ENCODE measurements at places on chromosomes 11 and 22.
A peak's percentile ranks its signal among the peaks of the same experiment; 100 is the strongest.

DNA sequence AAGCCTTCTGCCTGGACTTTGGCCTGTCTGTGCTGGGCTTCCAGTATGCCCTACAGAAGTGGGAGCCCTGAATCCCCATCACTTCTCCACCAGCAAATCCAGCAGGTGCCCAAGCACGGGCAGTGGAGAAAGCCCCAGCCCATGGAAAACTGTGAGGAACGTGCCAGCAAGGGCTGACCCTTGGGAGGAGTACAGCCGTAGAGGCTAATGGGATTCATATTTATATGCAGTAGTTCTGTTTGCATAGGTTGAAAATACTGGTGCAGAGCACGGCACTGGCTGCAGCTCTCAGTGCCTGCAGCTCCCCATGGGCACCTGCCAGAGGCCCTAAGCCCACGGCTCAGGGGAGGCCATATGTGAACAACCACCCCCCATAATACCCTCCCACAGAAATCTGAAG is 10.1 kb downstream of the NAGA start:
- no peaks in the 10 kb centered on the region for H3K27me3 ChIP-seq
- H3K4me1 ChIP-seq: no peaks in the 10 kb centered on the region
- DNase-seq: no peak
- H3K27ac ChIP-seq: no peak overlapping the region
- no peak overlapping the region for H3K4me3 ChIP-seq

GRCh38 chr11:67022341-67022933 is 497 bp upstream of the SYT12 start:
- no peaks in the 10 kb centered on the region for H3K36me3 ChIP-seq
- DNase-seq: no peak
- no peak overlapping the region for H3K27ac ChIP-seq

- no peak overlapping the region for H3K4me3 ChIP-seq
- H3K27me3 ChIP-seq: no peaks in the 10 kb centered on the region
- DNase-seq: no peak
- H3K36me3 ChIP-seq: no peaks in the 10 kb centered on the region
- H3K27ac ChIP-seq: no peak overlapping the region
Observed at GRCh38 chr11:57703341-57703740, 8.7 kb downstream of the MED19 start.

GRCh38 chr11:58921778-58922390 is 17.4 kb upstream of the GLYATL1 start:
- H3K27me3 ChIP-seq: no peaks in the 10 kb centered on the region
- DNase-seq: no peak
- H3K36me3 ChIP-seq: no peaks in the 10 kb centered on the region
- no peak overlapping the region for H3K4me3 ChIP-seq
- no peak overlapping the region for H3K27ac ChIP-seq

GRCh38 chr11:126281245-126281644 is 1.6 kb upstream of the TIRAP start:
- no peak for DNase-seq
- no peaks in the 10 kb centered on the region for H3K36me3 ChIP-seq
- H3K4me3 ChIP-seq: no peak overlapping the region
- no peaks in the 10 kb centered on the region for H3K27me3 ChIP-seq
- no peak overlapping the region for H3K27ac ChIP-seq

- DNase-seq: no peak
- no peak overlapping the region for H3K4me3 ChIP-seq
- H3K4me1 ChIP-seq: no peaks in the 10 kb centered on the region
- no peak overlapping the region for H3K27ac ChIP-seq
Observed at GRCh38 chr11:77308838-77309237, 7.4 kb upstream of the GDPD4 start.

DNA sequence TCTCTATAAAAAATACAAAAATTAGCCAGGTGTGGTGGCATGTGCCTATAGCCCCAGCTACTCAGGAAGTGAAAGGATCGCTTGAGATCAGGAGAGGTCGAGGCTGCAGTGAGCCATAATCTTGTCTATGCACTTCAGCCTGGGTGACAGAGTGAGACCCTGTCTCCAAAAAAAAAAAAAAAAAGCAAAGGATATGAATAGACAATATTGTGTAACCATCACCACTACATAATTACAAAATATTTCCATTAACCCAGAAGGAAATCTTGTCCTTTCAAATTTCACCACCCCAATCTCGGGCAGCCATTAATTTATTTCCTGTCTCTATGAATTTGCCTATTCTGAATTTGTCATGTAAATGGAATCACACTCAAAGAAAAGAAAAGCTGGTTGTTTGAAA is 21.2 kb downstream of the RSF1 start:
- H3K27me3 ChIP-seq: no peaks in the 10 kb centered on the region
- DNase-seq: no peak
- H3K4me1 ChIP-seq: no peaks in the 10 kb centered on the region
- no peak overlapping the region for H3K4me3 ChIP-seq
- H3K27ac ChIP-seq: no peak overlapping the region

GRCh38 chr11:71192629-71193028 is 59.7 kb downstream of the SHANK2 start:
- no peak for DNase-seq
- H3K27me3 ChIP-seq: no peaks in the 10 kb centered on the region
- no peak overlapping the region for H3K4me3 ChIP-seq
- no peaks in the 10 kb centered on the region for H3K36me3 ChIP-seq
- no peak overlapping the region for H3K27ac ChIP-seq

DNA sequence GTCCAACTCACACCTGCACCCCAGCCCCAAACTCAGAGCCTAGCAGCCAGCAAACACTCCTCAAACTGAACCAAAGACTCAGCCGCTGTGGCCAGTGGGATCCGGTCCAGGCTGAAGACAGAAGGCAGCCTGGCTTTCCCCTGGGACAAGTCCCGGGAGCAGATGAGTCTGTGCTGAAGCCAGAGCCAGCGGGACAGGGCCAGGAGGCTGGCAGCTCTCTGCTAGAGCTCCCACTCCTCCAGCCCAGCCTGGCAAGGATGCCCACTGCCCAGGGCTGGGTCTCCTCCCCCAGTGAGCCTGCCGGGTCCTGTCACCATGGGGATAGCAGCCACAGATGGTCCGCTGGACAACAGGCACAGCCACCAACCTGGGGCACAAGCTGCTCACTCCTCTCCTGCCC is 42.9 kb upstream of the PRR5 start:
- H3K4me1 ChIP-seq: no peaks in the 10 kb centered on the region
- DNase-seq: no peak
- no peak overlapping the region for H3K4me3 ChIP-seq
- H3K27ac ChIP-seq: no peak overlapping the region

- no peak overlapping the region for H3K4me3 ChIP-seq
- H3K27ac ChIP-seq: no peak overlapping the region
- H3K4me1 ChIP-seq: no peaks in the 10 kb centered on the region
- no peaks in the 10 kb centered on the region for H3K27me3 ChIP-seq
Observed at GRCh38 chr22:48717883-48718817, 1109.5 kb downstream of the BRD1 start.

DNA sequence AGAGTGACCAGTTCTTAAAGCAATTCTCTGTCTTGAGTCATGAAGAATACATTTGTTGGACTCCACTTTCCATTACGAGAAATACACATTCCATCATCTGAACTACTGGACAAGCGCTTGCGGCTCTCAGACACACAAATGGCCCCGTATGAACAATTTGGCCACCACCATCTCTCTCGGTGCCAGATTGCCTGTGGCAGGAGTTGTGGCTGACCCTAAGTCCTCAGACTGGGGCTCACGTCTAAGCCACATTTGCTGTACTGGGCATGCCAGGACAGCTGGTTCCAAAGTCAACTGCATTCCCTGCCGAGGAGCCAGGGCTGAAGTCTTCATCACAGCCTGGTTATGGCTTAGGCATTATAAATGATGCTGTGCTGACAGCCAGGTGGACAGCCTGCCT is 227.5 kb downstream of the MIAT start:
- DNase-seq: no peak
- H3K4me1 ChIP-seq: peaks cover 6% of the 10 kb centered on the region
- H3K36me3 ChIP-seq: no peaks in the 10 kb centered on the region
- no peaks in the 10 kb centered on the region for H3K27me3 ChIP-seq

DNA sequence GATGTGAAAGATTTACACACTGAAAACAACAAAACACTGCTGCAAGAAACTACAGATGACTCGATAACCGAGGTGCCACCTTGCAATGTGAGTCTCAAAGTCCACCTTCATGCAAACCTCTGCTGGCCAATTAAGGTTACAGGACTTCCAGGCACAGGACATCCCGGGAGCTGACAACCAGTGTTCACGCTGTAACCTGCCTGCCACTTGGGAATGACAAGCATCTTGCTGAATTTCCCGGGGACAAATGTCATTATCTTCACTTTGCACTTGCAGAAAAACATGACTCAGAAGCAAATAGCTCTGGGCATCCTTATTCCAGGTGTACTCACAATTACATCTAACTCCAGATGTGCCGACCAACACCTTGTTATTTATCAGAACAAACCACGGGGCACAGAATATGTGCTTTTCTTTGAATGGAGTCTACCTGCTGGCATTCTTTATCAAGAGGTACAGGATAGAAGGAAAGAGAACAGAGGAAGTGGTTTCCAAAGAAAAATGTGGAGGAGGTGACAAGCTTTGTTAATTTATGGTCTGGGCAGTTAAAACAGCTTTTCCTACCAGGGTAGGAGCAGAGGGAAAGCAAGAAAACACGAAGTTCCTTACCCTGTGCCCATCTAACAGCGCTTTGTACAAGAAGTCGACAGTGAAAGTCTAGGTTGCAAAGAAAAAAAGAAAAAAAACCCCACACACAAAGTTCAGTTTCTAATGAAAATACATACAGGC is 72.3 kb downstream of the SHANK2 start:
- H3K4me3 ChIP-seq: no peak overlapping the region
- no peaks in the 10 kb centered on the region for H3K4me1 ChIP-seq
- H3K27ac ChIP-seq: no peak overlapping the region
- DNase-seq: no peak

GRCh38 chr11:17580271-17580670 is 33.2 kb downstream of the OTOG start:
- H3K36me3 ChIP-seq: no peaks in the 10 kb centered on the region
- H3K27me3 ChIP-seq: no peaks in the 10 kb centered on the region
- H3K4me3 ChIP-seq: no peak overlapping the region
- no peak for DNase-seq
- H3K27ac ChIP-seq: no peak overlapping the region

DNA sequence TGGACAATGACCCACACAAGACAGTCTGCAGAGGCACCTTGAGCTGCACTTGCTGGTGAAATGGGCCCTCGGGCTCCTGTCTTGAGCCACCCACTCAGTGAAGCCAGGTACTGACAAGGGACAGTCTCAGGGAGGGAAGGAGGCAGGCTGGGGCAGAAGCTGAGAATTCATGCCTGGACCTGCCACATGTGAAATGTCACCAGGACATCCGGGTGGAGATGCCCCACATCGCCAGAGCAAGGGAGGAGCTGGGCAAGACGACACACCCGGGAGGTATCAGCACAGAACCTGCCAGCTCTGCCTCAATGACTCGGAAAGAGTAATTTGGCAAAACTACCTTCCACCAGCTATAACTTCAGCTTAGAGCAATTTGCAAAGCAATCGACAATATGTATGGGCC is 23.5 kb downstream of the CPT1A start:
- H3K4me1 ChIP-seq: no peaks in the 10 kb centered on the region
- no peak overlapping the region for H3K27ac ChIP-seq
- no peak for DNase-seq
- H3K4me3 ChIP-seq: no peak overlapping the region
- no peaks in the 10 kb centered on the region for H3K36me3 ChIP-seq

DNA sequence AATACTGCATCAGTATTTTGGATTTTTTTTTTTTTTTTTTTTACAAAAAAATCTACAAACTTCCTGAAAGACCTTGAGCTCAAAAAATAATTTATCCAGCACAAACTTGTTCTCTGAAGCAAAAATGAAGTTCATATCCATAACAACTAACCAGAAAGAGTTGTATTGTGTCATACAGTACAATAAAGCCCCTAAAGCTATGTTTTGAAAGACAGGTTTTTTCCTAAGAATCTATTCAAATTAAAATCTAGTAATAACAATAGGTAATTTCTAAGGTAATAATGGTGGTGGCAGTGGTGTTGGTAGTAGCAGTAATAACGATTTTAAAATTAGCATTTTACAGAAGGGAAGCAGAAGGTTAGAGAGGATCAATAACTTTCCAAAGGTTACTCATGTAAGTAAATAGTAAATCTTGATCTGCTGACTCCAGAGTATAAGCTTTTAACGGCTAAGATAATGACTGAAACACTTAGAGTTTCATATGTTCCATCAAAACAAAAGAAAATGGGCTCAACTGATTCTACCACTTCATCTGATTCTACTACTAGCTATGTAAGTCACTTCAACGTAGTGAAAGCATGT is 53.3 kb upstream of the GAB2 start:
- no peak overlapping the region for H3K4me3 ChIP-seq
- no peak overlapping the region for H3K27ac ChIP-seq
- no peaks in the 10 kb centered on the region for H3K4me1 ChIP-seq
- DNase-seq: no peak

- no peaks in the 10 kb centered on the region for H3K27me3 ChIP-seq
- no peak for DNase-seq
Observed at GRCh38 chr11:93822359-93822758, 28.1 kb downstream of the VSTM5 start.

DNA sequence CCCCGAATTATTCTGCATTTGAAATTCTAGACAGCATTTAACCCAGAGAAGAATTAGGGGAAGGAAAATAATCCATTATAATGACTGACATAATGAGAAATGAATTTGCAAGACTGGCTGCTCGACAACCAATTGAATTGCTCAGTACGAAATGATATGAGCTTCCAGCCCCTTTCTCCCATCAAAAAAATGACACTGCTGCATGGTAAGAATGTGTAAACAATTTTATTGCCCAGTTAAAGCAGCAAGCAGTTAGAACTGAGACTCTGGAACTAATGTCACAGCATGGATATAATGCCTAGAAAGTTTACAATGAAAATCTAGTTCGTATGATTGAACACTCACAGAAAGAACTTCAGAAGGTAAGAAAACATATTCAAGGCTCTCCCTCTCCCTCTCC is 24.7 kb upstream of the PCF11 start:
- peak overlapping the region; percentile 8 for H3K4me3 ChIP-seq
- no peaks in the 10 kb centered on the region for H3K27me3 ChIP-seq
- no peaks in the 10 kb centered on the region for H3K4me1 ChIP-seq
- no peaks in the 10 kb centered on the region for H3K36me3 ChIP-seq

DNA sequence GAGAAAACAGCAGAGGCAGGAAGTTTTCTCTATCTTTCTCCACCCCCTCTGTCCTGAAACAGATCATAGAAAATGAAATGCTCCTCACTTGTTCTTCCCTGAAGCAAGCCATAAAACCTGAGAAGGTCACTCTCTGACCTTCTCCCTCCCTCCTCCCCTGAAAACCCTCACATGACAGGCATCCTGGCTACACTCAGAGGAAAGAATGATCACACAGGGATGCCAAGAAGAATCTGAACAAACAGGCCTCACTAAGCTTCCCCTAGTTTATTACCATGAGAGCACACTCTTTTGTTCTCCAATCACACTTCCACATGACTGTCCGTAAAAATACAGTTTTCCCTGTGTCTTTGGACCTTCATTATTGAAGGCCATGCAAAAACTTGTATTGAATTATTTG is 300.1 kb downstream of the BUD13 start:
- no peak overlapping the region for H3K4me3 ChIP-seq
- peaks cover 6% of the 10 kb centered on the region for H3K4me1 ChIP-seq
- DNase-seq: peak; percentile 40

DNA sequence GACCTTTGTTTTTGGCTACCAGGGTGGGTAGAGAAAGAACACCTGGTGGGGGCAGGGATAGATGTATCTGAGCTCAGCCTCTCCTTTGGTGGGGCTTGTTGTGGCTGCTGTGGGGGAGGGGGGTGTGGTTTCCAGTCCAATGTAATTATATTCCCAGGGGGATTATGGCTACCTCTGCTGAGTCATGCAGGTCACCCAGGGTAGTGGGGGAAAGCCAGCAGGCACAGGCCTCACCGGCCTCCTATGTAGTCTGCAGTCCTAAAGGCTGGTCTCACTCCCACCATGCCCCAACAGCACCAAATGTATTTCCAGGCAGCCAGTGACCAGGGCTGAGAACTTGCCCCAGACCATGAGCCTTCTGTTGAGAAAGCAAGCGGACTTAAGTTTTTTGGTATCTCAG is 119.6 kb downstream of the DYNC2H1 start:
- no peaks in the 10 kb centered on the region for H3K36me3 ChIP-seq
- no peaks in the 10 kb centered on the region for H3K27me3 ChIP-seq
- no peak overlapping the region for H3K27ac ChIP-seq
